ENCODE measurements at places on chromosomes 6 and 20.

- DNase-seq = no peak
Observed at GRCh38 chr6:136994782-136995181, 50.0 kb downstream of the IL20RA start.

DNA sequence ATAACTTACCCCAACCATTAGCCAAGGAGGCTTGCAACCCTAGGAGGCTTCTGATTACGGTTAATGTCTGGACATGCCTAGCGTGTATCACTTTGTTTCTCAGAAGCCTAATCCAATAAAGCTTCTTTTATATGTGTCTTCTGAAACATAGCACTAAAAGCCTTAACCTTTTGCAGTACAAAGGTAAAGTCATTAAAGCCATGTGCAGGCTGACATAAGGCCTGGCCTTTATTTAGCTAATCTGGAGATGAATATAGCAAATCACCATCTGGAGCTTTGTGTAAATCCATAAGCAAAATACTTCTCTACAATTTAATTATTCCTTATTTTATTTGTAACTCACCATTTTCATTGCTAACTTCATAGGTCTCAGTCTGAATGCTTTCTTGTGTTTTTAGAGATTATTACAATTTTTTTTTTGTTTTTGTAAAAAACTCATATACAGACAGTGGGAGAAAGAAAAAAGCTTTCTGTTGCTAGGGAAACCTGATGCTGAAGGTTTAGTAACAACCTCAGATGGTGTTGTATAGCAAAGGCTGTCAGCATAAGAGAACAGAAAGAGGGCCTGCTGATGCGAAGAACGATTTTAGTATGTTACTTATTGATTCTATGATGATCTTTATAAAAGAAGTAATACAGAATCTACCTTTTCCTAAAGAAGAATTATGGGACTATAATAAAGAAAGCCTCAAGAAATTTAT lies at the start of gene EYS:
TSS of gene EYS (minus strand) at position 101 of the 701 bp plus-strand sequence. CDS start 211,816 bp downstream, outside the sequence.
- no peak for DNase-seq

DNA sequence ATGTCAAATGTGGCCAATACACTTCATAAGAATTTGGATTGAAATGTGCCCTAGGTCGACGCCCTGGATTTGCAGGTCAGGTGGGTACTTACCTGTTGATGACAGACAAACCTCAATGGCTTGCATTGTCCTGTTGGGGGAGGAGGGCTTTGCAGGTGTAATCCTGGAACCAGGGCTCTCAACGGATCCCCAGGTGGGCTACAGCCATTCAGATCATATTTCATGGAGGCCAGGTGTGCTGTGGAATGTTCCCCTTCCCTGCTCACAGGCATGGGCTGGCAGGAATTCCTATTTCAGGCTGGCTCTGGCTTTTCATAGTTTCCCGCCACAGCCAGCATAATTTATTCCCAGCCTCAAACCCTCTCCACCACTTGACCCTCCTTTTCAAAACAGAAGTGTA lies 254.7 kb downstream of the SMOC2 start:
- no peak for DNase-seq

DNA sequence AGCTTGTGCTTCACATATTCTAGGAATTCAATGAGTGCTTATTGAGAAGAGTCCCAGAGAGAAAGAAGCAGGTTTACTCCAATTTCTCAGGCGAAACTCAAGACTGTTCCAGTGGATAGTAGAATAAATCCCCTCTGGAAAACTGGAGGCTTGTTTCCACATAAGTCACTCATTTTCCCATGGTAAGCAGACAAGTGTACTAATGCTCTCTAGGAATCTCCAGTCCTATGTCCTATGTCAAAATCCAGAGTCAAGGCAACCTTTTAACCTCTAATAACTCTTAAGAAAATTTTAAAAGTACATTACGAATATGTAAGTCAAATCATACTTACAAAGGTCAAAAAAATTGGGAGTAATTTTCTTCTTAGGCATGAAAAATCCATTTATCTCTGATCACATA lies 35.2 kb downstream of the SMLR1 start:
- DNase-seq = no peak

All from immature natural killer cell (primary cell).